ENCODE measurements at places on chromosomes 4 and X. TPM values are rescaled to one million over a fixed set of nuclear protein-coding genes. Genes with fewer than 3 reads are reported as not detected.

Gene IRS4
- total RNA-seq = not detected

Gene STK32B
- 3.2 TPM for total RNA-seq

Gene GPR143
- not detected for total RNA-seq

Gene GPM6B
- 9.5 TPM for total RNA-seq

Gene MAGEB17
- not detected for total RNA-seq

Gene FAM13A
- 158 TPM for total RNA-seq

Gene STPG2
- 1.7 TPM for total RNA-seq

Gene MAGEB16
- total RNA-seq = not detected

Gene SLC10A7
- total RNA-seq = 15.0 TPM

Gene VEGFD
- total RNA-seq = 9.0 TPM

Gene NWD2
- total RNA-seq = 1.9 TPM

Gene PDGFC
- 39.9 TPM for total RNA-seq

Gene F8
- total RNA-seq = 49.4 TPM

Gene GAGE2A
- total RNA-seq = not detected

Gene RHOXF2B
- total RNA-seq = not detected

Gene TLR3
- total RNA-seq = 4.1 TPM

Gene RPS6KA6
- total RNA-seq = 0.49 TPM

Gene TIMP1
- 106 TPM for total RNA-seq

Gene MAGEA2B
- total RNA-seq = not detected

Gene IL1RAPL2
- total RNA-seq = not detected

Gene FRMPD4
- not detected for total RNA-seq

Gene GAGE13
- total RNA-seq = not detected

Gene ARMCX1
- 41.0 TPM for total RNA-seq

Gene TEX11
- not detected for total RNA-seq

Gene TBC1D25
- 14.1 TPM for total RNA-seq

Gene CT45A5
- not detected for total RNA-seq

Gene DMD
- 35.7 TPM for total RNA-seq

Gene UTP14A
- 16.1 TPM for total RNA-seq

Gene GABRB1
- total RNA-seq = not detected

Gene UCP1
- total RNA-seq = not detected

Gene ANK2
- total RNA-seq = 119 TPM

Gene MID1IP1
- total RNA-seq = 50.3 TPM

Gene ARR3
- not detected for total RNA-seq

Gene ASB12
- not detected for total RNA-seq

Gene RNF150
- total RNA-seq = 8.6 TPM

Gene LANCL3
- 0.68 TPM for total RNA-seq

Gene MAGEB18
- total RNA-seq = not detected

Gene PAGE1
- not detected for total RNA-seq

Gene PABPC4L
- 2.8 TPM for total RNA-seq

Gene MAGEE2
- total RNA-seq = not detected

Gene DRP2
- total RNA-seq = 0.17 TPM
